ENCODE measurements at places on chromosomes 2 and 18.

GRCh38 chr2:85422072-85422457 is 3.6 kb downstream of the SH2D6 start:
- no peak for DNase-seq

GRCh38 chr18:70420146-70420898 is 131.5 kb downstream of the SOCS6 start:
- peak; percentile 89 for DNase-seq

DNA sequence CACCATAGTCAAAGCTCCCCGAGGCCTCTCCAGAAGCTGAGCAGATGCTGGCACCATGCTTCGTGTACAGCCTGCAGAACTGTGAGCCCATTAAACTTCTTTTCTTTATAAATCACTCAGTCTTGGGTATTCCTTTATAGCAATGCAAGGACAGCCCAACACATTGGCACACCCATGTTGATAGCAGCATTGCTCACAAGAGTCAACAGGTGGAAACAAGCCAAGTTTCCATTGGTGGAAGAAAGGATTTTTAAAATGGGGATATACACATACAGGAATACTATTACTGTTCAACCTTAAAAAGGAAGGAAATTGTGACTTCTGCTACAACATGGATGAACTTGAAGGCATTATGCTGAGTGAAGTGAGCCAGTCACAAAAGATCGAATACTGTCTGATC is 186.8 kb upstream of the RAB12 start:
- no peak for DNase-seq

- DNase-seq, result no peak
These were observed 91.8 kb upstream of the SERTAD2 start for GRCh38 chr2:64745562-64745961.
